CD8-positive, alpha-beta T cell (primary cell): ENCODE measurements at places on chromosomes 6 and 20.

GRCh38 chr6:100175814-100176310 is 181.8 kb upstream of the MCHR2 start:
- no peak for DNase-seq

DNA sequence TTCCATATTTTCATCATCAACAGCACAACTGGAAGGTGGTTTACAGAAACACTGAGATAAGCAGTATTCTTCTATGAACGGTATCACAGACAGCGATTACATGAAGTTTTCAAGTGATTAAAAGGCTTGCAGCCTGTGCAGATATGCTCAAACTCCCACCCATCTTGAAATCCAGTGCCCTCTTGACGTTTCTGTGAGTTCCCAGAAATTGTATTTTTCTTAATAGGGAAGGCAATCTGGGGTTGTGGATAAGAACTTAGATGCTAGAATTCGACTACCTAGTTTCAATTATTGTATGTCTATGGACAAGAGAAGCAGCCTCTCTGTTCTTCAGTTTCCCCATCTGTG is 290.3 kb downstream of the ZNF217 start:
- no peak for DNase-seq

DNA sequence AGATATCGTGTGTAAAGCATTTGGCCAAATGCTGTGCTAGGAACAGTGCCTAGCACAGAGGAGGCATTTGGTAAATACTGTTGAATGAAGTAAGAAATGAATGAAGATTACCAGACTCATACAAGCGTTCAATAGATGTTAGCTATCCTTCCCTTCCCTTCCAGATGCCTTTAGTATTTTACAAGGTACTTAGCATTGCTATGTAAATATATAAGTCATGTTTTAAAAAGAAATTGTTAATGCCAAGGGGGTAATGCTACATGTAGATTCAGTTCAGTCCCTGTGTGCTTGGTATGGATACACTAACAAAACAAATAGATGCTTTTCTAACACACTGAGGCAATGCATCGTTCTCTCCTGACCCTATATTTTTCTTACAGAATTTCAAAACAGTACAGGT is 407.2 kb downstream of the ADGRB3 start:
- DNase-seq, result no peak

- no peak for DNase-seq
Measured at GRCh38 chr6:91087908-91088307, 501.0 kb upstream of the MAP3K7 start.

DNA sequence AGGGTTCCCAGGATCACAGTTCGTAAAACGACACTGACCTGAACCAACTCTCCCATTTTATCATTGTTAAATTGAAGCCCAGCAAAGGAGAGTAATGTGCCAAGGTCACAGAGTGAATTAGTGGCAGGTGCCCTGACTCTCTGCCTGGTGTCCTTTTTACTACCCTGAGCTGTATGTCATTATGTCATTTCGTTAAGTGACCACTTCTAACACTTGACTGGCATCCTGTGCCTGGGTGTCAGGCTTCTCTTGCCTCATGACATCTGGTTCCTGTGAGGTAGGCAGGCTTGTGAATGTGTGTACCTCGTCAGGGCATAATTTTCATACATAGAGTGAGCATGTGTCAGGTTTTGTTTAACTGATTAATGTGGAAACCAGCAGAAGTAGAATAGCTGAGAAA is 48.6 kb downstream of the RALY start:
- DNase-seq, result no peak

DNA sequence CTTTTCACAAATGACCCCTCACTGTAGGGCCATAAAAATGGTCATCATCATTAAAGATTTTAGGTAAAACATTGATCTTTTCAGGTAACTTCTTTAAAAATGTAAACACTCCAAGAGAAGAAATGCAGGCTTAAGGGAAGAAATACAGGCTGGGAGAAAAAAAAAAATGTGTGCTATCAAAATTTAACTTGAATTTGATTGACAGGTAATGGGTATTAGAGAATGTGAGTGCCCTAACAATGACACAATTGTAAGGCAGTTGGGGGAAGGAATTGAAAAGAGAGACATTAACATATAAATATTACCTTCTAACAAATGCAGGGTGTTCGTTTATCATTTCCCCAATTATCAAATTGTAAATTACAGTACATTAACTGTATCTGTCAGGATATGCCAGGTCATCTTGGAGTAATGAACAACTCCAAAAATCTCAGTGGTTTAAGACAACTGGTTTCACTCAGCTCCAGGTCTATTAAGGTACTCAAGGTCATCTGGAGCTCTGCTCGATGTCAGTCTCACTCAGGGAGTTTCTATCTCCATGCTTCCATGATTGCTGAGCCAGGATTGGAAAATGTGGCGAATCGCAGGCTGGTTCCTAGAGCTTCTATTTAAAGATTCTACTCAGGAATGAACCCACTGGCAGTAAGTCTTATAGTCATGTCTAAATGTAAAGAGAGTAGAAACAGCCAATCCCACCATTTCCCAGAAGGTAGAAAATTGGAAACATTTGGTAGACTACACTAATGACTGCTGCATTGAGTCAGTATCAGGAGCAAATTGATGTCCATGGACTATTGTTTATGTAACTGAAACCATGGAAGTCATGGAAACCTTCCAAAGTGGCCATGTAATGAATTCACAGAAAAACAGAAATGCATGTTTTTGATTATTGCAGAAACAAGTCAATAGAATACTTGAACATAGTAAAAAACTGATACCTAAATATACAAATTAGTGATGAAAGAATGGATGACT is 55.6 kb downstream of the FRK start:
- no peak for DNase-seq

DNA sequence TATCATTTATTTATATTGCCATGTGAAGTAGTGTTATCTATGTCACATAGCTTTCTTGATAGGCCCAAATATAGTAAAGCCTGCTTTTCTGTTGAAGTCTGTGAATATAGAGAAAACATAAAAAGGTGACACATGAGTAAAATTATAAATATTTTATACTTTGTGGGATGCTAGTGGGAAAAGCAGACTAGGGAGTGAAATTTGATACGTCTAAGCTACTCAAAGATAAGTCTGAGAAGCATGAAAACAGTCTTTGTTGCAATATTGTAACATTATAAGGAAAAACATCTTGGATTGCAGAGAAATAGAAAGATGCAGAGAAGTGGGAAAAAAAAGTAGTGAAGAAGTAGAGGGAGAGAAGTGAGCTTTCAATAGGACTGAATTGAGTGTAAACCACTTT is 75.4 kb downstream of the ZNF292 start:
- DNase-seq, result no peak

DNA sequence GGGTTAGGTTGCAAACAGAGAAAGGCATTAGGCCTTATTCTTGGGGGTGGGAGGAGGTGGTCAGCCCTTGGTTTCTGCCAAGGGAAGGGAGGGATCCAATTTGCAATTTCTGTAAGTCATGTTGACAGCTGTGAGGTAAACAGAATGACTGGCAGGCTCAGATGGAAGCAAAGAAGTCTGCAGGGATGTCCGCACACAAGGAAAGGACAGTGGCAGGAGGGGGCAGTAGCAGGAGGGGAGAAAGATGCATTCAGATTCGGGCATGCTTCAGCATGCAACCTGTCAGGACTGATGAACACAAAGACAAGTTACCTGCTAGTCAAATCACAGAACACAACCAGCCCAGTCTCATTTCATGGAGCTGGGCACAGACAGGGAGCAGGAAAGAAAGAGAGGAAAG is 217.9 kb upstream of the FOXA2 start:
- DNase-seq, result no peak

DNA sequence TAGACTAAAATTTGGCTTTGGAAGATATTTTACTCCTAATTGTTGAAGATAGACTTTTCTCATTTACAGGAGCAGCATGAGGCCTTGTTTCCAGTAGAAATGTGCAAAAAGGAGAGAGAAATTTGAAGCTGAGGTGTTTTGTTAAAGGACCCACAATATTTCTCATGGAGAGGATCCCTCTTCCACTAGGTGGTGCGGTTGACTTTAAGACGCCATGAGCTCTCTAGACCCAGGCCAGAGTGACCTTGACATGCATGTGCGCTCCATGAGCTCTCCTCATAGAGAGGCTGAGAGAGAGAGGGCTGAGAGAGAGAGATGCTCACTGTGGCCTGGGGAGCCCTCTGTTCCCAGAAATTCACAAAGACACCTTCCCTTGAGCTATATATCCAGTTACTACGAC is 861.2 kb upstream of the EYS start:
- no peak for DNase-seq

DNA sequence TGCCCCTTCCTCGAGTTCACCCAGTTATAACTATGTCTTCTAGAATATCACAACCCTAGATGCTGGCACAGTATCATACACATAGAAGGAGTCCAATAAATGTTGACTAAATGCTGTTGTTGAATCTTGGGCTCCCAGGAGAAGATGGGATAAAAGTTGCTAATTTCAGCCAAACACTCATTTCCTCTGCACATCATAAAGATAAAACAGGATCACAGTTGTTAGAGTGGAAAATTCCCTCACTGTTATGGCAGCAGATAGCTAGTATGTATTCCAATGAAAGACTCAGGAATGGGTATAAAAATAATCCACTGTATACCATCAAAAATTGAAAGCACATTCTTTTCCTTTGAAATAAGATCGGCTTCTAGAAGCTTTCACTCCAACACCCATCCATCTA is 294.9 kb upstream of the TSHZ2 start:
- DNase-seq, result no peak

DNA sequence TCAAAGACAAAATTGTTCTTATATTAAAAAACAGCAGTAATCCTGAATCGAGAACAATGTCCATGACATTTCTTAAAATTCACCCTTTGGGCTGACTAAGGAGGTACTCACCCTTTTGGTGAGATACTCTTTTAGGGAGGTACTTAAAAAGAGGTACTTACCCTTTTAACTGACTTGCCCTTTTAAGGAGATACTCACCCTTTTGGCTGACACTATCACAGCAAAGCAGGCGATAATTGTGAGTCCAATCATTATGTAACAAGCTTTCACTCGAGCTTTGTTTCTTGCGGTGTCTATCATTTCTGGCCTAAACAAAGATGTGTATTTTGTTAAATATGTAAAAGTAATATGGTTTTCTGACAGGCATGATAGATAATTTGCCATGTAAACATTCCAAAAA is 3.7 kb downstream of the FAM162B start:
- no peak for DNase-seq

GRCh38 chr6:153074761-153075160 is 56.3 kb downstream of the RGS17 start:
- DNase-seq, result no peak

- no peak for DNase-seq
Measured at GRCh38 chr6:164206807-164207423, 792.4 kb downstream of the QKI start.

DNA sequence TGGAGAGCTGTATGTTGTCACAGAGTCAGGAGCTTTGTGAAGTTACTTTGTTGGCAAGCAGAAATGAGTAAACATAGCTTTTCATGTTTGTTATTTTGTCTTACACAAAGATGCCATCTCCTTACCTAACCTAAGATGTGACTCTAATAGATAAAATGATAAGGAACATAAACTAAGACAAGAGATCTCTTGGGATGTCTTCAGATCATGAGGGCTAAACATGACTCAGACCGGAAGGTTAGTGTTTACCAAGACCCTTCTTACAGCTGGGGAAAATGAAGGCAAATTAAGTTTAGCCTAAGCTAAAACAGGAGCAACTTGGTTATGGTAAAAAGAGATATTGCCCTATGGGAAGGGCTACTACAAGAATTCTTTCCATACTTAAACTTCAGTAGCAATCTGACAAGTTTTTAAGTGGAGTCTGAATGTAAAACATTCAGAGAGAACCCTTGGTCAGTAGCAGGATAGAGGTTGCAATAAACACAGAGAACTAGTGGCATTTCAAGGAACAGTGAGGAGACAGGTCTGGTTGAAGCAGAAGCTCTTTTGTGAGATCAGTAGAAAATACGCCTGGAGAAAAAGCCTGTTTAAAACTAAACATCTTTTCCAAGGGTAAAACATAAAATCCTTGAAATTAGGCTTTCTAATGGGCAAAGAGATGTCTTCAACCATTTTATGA is 29.9 kb downstream of the SGK1 start:
- no peak for DNase-seq

DNA sequence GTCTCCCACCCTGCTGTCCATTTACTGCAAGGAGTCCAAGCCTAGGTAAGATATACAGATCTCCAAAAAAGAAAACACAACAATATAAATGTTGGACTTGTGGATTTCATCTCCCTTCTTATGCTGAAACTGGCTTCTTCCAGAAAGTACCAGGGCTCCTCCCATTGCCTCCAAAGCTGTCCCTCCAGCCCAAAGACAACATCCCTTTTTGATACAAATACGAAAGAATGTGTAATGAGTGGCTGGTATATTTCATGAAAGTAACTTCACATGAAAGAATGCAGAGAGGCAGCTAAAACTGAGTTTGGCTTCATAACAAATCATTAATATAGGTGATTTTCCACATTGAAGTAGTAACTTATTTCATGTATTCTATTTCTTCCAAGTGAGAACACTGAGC is 7.9 kb downstream of the MAFB start:
- DNase-seq, result no peak

DNA sequence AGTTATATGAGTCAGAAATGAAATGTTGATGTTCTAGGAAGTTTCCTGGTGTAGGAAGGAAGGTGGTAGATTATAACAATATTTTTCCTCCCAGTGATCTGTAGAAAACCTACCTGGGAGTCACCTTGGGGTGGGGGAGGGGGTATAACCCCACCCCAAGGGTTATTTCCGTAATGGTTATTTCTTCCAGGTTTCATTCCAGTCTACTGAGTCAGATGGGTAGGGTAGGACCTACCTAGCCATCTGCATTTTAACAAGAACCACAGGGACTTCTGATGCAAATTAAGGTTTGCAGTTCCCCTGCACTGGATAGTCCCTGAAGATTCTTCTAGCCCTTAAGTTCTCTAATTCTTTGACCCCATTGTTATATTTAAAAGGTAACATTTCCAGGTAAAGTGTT is 88.9 kb downstream of the ARMC2 start:
- DNase-seq, result no peak

GRCh38 chr20:23305098-23305497 is 45.5 kb upstream of the NXT1 start:
- no peak for DNase-seq

- DNase-seq, result no peak
Measured at GRCh38 chr6:109429496-109429895, 10.9 kb downstream of the PPIL6 start.

- DNase-seq, result no peak
Measured at GRCh38 chr6:115468272-115469005, 592.3 kb downstream of the FRK start.

- DNase-seq, result no peak
Measured at GRCh38 chr6:63527658-63528514, 44.4 kb upstream of the LOC128125822 start.

DNA sequence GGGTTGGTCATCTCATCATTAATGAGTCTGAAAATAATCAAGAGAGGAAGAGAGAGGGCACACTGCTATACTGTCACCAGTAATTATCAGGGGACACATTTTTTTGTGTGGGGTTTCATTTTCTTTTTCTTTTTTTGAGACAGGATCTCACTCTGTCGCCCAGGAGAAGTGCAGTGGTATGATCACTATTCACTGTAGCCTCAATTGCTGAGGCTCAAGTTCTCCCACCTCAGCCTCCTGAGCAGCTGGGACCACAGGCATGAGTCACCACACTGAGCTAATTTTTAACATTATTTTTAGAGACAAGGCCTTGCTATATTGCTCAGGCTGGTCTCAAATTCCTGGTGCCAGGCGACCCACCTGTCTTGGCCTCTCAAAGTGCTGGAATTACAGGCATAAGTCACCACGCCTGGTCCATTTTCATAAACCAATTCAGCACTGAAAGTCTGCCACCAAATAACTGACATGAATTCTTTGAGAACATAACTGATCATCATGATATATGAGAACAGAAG is 43.3 kb downstream of the EPHA7 start:
- DNase-seq, result no peak
